Activated naive CD8-positive, alpha-beta T cell treated with anti-CD3 and anti-CD28 coated beads, Interleukin-2, amount 50 U/mL, for 24 hours (primary cell): ENCODE measurements at places on chromosomes 7 and 10.

DNA sequence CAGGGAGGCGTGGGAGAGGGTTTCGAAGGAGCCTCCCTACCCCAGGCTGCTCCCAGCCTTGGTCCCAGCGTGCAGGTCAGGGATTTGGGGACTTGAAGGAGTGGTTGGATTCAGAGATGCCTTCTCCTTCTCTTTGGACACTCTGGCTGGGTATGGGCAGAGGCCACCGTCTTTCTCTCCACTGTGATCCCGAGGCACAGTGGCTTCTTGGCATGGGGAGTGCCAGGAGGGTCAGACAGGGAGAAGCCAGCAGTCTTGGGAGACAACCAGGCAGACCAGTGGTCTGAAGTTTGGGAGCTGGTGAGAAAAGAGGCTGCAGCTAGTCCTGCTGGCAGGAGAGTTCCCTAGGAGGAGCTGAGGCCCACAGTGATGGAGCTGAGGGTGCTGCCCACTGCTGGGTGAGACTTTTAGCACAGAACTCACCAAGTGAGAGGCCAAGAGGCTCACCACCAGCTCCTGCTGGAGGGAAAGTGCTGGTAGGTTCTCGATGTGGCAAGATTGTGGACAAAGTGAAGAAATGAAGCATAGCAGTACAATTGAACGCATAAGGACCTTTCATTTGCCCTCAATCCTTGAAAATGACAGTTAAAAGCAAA is 35.2 kb upstream of the WDFY4 start:
- DNase-seq: no peak

- DNase-seq: no peak
Observed at GRCh38 chr7:114711241-114711640, 210.7 kb upstream of the MDFIC start.

DNA sequence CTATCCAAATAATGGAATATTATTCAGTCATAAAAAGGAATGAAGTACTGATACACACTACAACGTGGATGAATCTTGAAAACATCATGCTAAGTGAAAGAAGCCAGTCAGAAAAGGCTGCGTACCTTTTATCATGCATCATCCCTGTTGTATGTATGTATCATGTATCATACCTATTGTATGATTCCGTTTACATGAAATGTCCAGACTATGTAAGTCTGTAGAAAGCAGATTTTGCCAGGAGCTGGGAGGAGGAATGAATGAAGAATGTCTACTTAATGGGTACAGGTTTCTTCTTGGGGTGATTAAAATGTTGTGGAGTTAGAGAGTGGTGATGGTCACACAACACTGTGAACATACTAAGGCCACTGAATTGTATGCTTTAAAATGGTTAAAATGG is 135.9 kb upstream of the KLF14 start:
- DNase-seq: no peak

GRCh38 chr10:6089334-6090219 is 743 bp downstream of the RBM17 start:
- no peak for DNase-seq

DNA sequence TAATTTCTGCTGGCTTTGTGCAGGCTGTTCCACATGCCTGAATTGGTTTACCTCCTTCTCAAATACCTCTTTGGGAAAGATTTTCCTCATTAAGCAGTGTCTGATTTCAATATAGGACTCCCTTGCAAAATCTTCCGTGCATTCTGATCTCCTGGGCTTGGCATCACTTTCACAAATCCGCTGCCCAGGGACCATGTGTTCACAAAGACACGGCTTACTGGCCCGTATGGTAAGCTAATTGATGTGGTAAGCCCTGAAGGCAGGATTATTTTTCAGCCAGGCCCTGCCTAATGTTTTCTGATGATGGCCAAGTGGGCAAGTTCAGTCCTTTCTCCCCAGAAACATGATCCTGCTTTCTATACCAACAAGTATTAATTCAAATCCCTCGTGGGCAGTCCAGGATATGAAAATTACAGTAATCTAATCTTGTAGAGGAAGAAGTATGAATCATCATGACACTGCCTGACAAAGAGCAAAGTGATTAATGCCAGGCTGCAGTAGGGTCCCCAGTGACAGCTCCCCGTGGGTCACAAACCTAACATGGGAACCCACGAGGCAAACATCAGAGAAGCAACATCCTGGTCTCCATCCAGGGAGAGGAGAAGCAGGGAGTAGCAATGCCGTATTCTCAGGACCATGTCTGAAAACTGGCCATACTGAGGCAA is 11.6 kb upstream of the SVIL start:
- DNase-seq: peak; percentile 10
